ENCODE measurements at places on chromosomes 4 and X.
A peak's percentile ranks its signal among the peaks of the same experiment; 100 is the strongest.

- no peak for DNase-seq
Measured at GRCh38 chr4:94676970-94677369, 80.8 kb upstream of the BMPR1B start.

GRCh38 chrX:40329616-40330015, 231.9 kb upstream of the BCOR start:
- no peak for DNase-seq

GRCh38 chr4:169079942-169080827, 70.1 kb upstream of the CBR4 start:
- peak; percentile 20 for DNase-seq

DNA sequence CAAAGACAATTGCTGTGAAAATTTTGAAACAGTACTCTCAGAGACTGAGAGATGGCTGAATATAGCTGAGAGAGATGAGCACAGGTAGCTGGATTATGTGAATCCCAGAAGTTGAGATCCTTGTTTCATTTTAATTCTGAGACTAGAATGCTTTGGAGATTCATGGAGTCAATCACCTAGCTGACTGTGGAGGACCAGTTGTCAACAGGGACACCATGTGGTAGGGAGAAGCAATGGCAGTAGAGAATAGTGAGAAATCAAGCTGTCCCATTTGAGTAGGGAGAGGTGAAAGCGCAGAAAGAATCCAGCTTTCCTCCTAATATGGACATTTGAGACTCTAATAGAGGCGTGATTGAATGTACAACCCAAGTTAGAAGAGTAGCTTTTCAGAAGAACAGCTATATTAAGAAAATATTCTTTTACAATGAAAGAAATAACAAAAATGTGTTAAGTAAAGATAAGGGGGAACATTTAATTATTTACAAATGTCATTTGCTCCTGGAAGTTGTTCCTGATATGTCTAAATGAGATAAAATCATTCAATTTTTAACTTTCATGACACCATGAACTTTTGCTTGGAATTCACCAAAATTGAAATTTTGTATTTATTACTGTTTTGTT, 30.3 kb upstream of the GLRB start:
- DNase-seq, result peak; percentile 3

DNA sequence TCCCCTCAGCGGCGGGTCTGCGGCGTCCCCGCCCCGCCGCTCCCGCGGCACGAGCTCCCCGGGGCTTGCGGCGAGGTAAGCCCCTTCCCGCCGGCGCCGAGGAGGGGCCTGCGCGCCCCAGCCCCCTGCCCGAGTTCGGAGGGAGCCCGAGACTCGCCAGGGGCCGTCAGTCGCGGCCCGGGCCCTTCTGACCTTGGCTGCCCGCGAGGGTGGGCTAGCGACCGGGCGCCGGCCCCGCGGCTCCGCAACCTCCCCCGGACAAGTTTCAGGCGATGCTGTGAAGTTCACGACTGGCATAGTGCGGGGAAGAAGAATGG, 554 bp downstream of the CDKL5 start:
- DNase-seq, result no peak

GRCh38 chr4:157004279-157005161, 32.9 kb upstream of the PDGFC start:
- no peak for DNase-seq

- DNase-seq, result no peak
Measured at GRCh38 chr4:188220006-188220405, 80.8 kb downstream of the TRIML1 start.

GRCh38 chr4:86223472-86223871, 136.4 kb downstream of the MAPK10 start:
- peak; percentile 8 for DNase-seq

GRCh38 chrX:1743105-1743504, 128.2 kb downstream of the ASMT start:
- no peak for DNase-seq

GRCh38 chrX:150192816-150193215, 170.3 kb upstream of the MAMLD1 start:
- no peak for DNase-seq

DNA sequence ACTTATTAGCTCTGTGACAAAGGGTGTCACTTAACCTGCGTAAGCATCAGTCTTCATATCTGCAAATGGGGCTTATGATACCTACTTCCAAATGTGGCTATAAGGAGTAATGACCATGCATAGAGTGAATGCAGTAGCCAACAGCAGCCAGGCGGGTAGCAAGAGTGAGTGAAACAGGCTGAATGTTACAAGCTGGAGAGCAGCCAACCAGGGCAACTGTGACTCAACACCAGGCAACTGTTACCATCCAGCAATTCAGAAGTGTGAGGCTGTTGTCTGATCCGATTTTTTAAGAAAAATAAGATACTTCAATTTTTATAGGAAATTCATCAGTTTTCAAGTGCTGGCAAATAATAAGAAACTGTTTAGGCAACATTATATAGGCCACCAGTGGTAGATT, 270.2 kb upstream of the TAPT1 start:
- DNase-seq, result no peak

GRCh38 chr4:108830509-108831244, 67.8 kb upstream of the ETNPPL start:
- DNase-seq, result peak; percentile 83

GRCh38 chr4:184906480-184907097, 80.8 kb upstream of the ACSL1 start:
- no peak for DNase-seq

DNA sequence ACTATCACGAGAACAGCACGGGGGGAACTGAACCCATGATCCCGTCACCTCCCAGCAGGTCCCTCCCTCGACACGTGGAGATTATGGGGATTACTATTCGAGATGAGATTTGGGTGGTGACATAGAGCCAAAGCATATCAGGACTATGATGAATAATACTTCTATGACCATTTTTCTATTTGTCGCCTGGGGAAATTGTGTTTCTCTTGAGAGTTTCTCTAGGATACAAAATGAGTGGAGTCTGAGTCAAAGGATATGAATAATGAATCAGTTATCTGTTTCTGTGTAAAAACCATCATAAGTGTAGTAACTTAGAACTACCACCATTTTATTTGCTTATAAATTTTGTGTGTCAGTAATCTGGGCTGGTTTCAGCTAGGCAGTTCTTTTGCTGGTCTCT, 533.0 kb upstream of the ARX start:
- no peak for DNase-seq

DNA sequence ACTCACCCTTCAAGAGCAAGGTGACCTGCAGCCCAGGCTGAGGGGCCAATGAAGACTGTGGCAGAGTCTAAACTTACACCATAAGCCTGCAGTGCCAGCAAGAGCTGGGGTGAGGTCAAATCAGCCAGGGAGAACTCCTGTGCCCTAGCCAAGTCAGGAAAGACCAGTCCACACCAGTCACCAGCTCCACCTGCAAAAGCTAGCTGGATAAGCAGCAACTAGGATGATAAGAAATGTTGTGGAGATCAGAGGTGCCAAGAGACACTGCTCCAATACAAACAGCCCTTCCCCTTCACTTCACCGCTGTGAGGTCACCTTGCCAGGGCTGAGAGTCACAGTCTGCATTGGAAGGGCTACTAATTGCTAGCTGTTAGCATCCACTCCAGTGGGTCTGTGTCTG, 31.3 kb downstream of the NIPAL1 start:
- DNase-seq, result no peak

DNA sequence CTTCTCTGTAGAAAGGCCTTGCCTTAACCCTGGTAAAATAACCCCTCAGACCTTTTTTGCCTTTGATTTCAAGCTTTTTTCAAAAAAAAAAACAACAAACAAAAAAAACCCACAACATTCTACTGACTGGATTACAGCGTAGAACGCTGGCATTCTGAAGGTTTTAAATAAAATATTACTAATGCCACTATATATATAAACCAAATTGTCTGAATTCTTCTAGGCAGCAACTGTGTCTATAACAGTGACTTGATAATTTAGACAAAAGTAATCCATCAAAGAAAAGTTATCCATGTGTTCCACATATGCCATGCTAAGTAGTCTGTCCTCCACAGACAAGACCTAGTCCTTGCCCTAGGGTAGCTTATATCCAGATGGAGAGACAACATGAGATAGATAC, 33.6 kb upstream of the CXCL8 start:
- no peak for DNase-seq

DNA sequence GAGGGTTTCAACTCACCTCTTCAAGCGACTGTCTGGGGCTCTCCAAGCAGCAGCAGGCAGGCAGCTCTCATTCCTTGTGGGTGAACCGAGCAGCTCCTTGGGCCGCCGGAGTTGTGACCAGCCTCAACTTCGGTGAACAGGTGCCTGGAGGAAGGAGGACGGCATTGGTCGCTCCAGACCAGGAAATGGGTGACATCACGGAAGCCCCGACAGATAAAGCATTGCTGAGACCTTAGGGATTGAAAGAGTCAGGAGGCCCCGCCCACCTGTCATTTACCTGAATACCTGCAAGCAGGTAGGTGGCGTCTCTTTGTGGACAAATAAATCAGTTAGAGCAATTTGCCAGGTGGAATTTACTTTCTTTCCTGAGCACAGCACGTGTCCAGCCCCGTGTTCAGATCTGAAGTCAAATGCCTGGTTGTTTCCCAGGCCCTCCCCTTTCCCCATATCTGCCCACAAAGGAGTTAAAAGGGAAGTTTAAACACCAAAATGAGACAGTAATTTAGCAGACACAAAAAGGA, at the start of gene LNX1:
LNX1 (minus strand) TSS at position 115 of the 521 bp plus-strand sequence. CDS start 17,484 bp downstream, outside the sequence.
- DNase-seq, result no peak

DNA sequence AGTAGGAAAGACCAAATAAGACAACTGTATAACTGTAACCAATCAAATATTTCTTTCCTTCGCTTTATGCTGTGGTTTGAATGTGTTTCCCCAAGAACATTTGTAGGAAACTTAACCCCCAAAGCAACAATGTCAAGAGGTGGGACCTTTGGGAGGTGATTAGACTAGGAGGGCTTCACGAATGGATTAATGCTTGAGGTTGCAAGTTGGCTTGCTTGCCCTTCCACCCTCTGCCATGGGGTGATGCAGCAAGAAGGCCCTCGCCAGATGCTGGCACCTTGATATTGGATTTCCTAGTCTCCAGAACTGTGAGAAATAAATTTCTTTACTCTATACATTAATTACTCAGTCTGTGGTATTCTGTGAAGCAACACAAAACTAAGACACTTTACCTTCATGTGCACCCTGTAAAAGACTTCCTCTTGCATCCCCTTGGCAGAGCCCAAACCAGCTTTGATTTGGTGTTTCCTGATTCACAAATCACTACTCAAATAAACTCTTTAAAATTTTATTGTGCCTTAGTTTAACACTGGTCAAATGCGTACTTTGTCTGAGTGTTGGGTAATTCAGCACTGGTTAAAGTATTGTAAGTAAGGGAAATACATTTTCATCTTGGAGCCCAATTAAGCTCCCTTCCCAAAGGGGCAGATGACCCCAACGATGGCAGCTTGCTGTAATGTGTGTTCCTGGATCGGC, 59.9 kb downstream of the COQ2 start:
- DNase-seq, result no peak

Data from activated CD4-positive, alpha-beta T cell treated with anti-CD3 and anti-CD28 coated beads, Interleukin-2, amount 50 U/mL, for 16 hours (primary cell).